ENCODE measurements at places on chromosomes 12 and 14. TPM values are rescaled to one million over a fixed set of nuclear protein-coding genes. Genes with fewer than 3 reads are reported as not detected.

Gene PLEK2
- not detected for total RNA-seq

Gene CCNT1
- 23.1 TPM for total RNA-seq

Gene CYP27B1
- 1.3 TPM for total RNA-seq

Gene CHGA
- 0.87 TPM for total RNA-seq

Gene CELA1
- not detected for total RNA-seq

Gene KLRG1
- 0.69 TPM for total RNA-seq

Gene KRT79
- not detected for total RNA-seq

Gene RASSF3
- total RNA-seq = 5.9 TPM

Gene PRKCH
- 6.7 TPM for total RNA-seq

Gene GPR137C
- total RNA-seq = 0.39 TPM

Gene ABCC9
- total RNA-seq = 3.6 TPM

Gene ARPC3
- total RNA-seq = 601 TPM

Gene MUCL1
- not detected for total RNA-seq

Gene GZMB
- not detected for total RNA-seq

Gene MIP
- not detected for total RNA-seq

Gene RNASE7
- not detected for total RNA-seq

Gene SAMD15
- total RNA-seq = 2.2 TPM

Gene EIF5
- total RNA-seq = 229 TPM

Gene SLC6A15
- 3.2 TPM for total RNA-seq

Gene NRL
- 0.75 TPM for total RNA-seq

Gene PPP1R1A
- total RNA-seq = 0.54 TPM

Measured in cardiac ventricle fibroblast (primary cell).